ENCODE measurements at places on chromosomes 2 and 18.

- DNase-seq: no peak
Measured at GRCh38 chr2:239811111-239811781, 213.9 kb downstream of the NDUFA10 start.

- DNase-seq: no peak
Measured at GRCh38 chr2:160015746-160016145, 46.7 kb downstream of the PLA2R1 start.

- no peak for DNase-seq
Measured at GRCh38 chr18:59881728-59882656, 17.8 kb upstream of the PMAIP1 start.

DNA sequence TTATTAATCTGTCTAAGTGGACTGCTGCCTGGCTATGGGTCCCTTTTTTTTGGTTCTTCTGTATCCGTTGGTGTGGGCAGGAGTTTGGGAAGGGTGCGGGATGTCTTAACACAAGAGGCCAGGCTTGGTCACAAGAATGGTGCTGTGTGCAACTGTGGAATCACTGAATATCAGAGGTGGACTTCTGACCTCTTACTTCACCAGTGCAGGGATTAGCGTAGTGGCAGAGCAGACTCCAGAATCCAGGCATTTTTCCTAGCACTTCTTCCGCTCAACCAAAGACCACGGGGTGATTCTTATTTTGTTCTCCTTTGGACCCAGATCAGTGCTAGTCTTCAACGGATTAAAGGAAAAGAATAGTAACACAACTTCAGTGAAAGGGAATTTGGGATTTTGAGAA, 254.3 kb upstream of the TNP1 start:
- DNase-seq: no peak

DNA sequence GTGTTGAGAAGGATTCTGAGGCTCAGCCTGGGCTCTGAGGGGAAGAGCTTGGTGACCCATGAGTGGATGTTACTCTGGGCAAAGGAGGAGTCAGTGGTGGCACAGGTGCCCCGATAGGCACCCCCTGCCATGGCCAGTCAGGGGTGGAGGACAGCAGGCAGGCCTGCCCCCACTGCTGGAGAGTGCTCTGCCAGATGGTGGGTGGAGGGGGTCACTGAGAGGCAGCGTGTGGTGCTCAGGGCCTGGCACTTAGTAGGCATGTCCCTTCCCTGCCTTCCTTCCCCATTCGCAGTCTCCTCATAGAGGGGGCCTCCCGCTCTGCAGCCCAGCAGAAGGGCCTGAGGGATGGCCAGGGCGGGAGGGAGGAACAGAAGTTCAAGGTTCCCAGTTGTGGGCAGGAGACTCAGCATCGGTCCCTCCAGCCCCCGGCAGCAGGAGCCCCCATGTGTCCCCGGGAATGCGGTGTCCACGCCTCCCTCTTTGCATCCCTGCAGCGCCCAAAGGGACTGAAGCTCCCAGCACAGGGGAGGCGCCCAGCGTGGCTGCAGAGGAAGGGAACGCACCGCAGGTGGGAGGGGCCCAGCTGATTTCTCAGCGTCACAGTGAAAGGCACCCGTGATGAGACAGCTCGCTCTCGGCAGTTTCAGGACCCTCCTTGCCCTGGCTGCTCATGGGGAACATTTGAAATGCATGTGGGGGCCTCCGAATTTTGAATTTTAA, 5.7 kb upstream of the SNED1 start:
- no peak for DNase-seq

DNA sequence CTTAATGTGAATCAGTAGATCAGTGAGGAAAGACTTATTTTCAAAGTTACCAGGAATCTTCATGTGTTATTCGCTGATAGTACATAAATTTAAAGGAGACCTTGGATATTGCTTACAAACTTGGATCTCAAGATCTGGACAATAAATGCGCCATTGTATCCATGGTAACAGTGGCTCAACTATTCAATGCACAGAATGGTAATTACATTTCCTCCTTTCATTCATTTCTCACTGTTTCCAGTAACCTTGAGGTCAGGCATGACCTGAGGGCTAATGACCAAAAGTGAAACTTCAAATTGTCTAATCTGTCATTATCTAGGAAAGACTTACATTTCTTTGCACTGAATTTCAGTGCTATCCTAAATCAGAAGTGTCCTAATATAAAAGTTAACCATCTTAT, 8.1 kb downstream of the LRP2 start:
- no peak for DNase-seq

- DNase-seq: no peak
Measured at GRCh38 chr2:207936380-207936779, 88.9 kb downstream of the PLEKHM3 start.

DNA sequence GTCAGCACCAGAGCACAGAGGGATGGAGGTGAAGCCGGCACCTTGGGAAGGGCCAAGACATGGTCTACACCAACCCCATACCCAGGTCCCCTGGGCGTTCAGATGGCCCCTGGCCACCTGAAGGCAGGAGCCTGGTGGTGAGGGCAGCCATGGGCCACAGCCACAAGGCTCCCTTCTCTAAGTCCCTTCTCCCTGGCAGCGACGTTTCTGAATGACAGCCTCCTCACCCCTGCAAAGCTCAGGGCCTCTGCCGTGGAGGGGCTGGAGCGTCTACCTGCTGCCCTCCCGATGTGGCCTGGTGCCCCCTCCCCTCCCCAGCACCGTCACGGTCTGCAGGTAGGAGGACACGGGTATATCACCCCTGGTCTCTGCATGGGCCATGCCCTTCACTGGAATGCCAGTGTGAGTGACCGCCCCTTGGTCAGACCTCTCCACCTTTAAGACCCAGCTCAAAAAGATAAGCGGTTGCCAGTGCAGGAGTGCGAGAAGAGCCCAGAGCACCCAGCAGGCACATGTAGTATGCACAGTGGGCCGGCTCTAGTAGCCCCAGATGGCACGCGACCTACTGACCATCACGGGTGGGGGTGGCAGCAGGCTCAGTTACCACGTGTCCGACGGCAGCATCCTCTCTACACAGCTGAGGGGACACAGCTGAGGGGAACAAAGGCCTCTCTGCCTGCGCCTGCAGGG, 46.6 kb downstream of the HS6ST1 start:
- DNase-seq: no peak

DNA sequence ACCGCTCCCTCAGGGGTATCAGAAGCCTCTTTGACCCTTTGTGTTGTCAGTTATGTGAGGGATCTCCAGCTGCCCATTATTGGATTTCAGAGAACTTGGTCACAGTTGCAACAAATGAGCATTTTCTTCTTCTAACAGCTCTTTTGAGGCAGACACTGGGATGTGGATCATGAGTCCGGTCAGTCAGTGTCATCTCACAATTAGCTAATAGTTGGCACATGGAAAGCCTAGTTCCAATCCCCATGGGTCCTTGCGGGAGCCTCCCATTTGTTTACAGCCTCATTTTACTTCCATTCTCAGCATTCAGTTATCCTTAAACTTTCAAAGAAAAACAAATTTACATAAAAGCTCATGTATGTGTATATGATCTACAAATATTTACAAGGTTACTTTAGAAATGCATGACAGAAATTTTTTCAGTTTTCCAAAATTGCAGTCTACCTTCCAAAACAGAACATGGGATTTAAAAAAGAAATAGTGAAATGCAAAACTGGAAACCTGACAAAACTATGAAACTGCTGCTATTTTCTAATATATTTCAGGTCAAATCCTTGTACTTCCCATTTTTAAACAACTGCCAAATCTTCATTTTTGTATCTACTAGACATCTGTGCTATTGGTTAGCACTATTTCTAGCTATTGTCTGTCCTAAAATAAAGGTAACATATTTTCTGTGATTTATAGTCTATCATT, 547.1 kb upstream of the ZEB2 start:
- DNase-seq: peak; percentile 92

GRCh38 chr18:46556590-46557206, 100.3 kb downstream of the LOXHD1 start:
- no peak for DNase-seq

DNA sequence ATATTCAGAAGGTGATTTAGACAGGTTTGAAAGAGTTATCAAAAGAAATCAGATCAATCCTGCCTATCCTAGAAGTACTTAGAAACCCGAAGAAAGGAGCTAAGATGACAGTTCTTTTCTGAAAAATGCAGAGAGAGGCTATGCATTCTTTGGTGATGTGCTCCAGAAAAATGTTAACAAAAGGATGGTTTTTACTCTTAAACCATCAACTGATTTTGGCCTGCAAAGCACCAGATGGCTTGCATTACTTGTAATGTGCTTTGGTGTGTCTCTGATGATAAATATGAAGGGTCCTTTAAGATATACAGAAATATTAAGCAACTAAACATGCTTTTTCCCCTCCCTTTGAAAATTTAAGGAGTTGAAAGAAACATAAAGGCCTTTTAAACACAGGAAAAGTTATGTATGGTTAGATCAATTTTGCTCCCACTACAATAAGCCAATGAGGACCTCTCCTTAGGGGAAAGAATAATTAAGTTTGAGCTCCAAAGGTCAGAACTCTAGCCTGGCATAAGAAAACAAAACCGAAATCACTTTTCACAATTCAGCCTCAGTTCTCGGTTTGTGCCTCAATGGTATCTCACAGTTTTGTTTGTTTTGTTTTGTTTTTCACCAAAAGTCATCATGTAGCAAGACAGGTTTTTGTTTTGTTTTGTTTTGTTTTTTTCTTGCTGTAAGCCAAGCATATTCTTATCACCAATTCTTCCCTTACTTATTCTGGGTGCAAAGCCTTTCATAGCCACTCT, 302.4 kb upstream of the NT5C1B start:
- no peak for DNase-seq

- DNase-seq: no peak
Measured at GRCh38 chr18:79397247-79397829, 1.6 kb downstream of the NFATC1 start.

DNA sequence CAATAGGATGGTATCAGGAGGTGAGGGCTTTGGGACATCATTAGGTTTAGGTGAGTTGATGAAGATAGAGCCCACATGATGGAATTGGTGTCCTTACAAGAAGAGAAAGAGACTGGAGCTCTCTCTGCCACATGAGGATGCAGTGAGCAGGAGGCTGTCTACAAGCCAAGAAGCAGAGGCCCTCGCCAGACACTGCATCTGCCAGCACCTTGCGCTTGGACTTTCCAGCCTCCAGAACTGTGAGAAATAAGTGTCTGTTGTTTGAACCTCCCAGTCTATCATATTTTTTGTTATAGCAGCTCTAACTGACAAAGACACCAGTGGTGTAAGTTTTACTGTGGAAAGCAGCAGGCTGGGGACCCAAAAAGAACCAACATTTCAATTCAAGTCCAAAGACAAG, 571.1 kb upstream of the ID2 start:
- DNase-seq: no peak

DNA sequence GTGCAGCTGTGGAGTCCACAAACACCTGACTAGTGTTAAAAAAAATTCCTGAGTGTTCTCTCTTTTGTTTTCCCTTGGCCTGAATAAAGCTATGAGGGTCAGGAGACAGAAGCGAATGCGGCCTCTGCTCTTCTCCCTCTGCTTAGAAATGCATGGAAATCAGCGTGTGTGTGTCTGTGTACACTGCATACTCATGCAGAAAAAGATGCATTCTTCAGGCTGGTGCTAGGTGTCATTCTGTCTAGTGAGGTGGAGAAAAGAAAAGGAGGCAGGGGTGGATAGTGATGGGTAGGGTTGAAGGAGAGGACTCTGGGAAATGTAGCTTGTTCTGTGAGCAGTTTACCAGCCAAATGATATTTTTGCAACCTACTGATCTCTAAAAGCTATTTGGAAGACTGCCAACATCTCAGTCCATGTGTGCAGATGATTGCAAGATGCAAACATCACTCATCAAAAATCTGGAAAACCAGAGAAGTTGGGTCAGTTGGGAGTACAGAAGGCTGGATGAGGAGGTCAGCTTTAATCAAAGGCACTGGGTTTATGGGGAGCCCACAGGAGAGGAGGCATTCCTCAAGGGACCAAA, 177.7 kb downstream of the INSIG2 start:
- DNase-seq: no peak

- no peak for DNase-seq
Measured at GRCh38 chr2:206983161-206983859, 44.0 kb downstream of the CPO start.

- no peak for DNase-seq
Measured at GRCh38 chr18:68220458-68220857, 494.4 kb downstream of the TMX3 start.

- DNase-seq: no peak
Measured at GRCh38 chr18:13451213-13451540, 232.6 kb downstream of the LDLRAD4 start.

- no peak for DNase-seq
Measured at GRCh38 chr18:8235894-8236293, 373.3 kb upstream of the RAB12 start.

DNA sequence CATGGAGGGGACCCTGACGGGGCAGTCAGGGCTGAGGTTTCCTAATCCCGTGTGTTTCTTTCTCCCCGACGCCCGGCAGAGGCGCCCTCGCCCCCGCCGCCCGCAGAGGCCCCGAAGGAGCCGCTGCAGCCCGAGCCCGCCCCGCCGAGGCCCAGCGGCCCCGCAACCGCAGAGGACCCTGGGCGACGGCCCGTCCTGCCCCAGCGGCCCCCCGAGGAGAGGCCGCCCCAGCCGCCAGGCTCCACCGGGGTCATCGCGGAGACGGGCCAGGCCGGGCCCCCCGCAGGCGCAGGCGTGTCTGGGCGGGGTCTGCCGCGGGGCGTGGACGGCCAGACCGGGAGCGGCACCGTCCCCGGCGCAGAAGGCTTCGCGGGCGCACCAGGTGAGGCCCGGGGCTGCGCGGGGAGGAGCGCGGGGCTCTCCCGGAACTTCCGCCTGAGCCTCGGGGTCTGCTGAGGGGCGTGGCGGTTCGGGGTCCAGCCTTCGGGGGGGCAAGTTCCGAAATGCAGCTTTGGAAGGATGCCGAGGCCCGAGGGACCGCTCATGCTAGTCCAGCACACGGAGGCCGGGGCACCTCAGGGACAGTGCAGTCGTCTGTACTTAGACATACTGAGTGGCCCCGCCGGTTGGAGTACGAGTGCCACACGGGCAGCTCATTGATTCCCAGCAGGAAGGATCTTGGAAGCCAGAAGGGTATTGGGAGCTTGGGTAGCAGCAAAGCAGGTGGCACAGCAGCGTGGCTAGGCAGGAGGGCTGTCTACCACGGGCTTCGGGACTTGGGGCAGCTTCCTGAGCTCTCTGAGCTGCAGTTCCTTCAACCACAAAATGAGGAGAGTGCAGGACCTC, 60.1 kb downstream of the EMILIN2 start:
- no peak for DNase-seq

GRCh38 chr2:213199871-213200270, 48.5 kb upstream of the IKZF2 start:
- no peak for DNase-seq

GRCh38 chr2:237923481-237924163, 43.2 kb upstream of the UBE2F start:
- no peak for DNase-seq

GRCh38 chr18:33195795-33196194, 244.7 kb downstream of the CCDC178 start:
- no peak for DNase-seq

GRCh38 chr2:187011206-187011832, 162.3 kb upstream of the ZSWIM2 start:
- no peak for DNase-seq

GRCh38 chr18:9025091-9025838, 77.2 kb upstream of the NDUFV2 start:
- DNase-seq: no peak

- no peak for DNase-seq
Measured at GRCh38 chr2:38115216-38116032, 39.5 kb upstream of the CYP1B1 start.

GRCh38 chr18:62249478-62250097, 62.5 kb downstream of the RELCH start:
- peak; percentile 28 for DNase-seq

GRCh38 chr2:204205538-204205937, 269.0 kb downstream of the ICOS start:
- DNase-seq: no peak

- DNase-seq: no peak
Measured at GRCh38 chr2:226609366-226609765, 190.3 kb downstream of the IRS1 start.

Data from hippocampal formation (tissue), 2 donors.